ENCODE measurements at places on chromosomes 4 and X.

- no peak for DNase-seq
Observed at GRCh38 chrX:27860337-27860736, 52.5 kb downstream of the MAGEB10 start.

GRCh38 chr4:181944527-181944926 is 298.7 kb upstream of the TENM3 start:
- no peak for DNase-seq

- no peak for DNase-seq
Observed at GRCh38 chr4:146661367-146661766, 22.7 kb downstream of the POU4F2 start.

DNA sequence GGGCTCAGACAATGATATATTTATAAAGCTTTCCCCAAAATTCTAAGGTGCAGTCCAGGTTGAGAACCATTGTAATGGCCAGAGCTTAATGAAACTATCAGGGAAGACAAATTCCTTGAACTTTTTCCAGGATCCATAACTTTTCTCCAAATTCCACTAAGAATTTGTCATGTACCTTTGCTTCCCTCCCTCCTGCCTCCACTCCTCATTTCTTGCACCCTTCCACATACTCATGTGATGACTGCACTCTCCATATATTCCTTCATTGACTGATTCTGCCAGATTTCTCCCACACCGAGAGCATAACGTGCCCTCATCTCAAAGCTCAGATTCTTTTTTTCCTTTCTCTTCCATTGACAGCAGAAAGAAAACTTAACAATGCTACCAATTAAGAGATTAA is 20.9 kb upstream of the AMELX start:
- no peak for DNase-seq

DNA sequence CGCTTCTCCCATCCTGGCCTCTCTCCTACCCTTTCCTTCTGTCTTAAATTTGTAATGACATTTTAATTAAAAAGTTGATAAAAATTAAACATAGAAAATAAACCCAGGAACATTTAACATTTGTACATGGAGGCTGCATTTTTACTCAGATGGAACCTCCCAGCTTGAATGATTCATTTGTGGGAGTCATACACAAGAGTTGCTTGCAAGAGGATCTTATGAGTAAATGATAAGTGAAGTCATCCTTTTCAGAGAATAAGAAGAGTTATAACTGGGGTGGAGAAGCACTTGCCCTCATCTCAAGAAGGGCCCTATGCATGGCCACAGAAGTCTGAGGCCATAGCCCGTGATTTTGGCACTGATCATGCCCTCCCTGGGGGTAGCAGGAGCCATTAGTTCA is 482.9 kb upstream of the BOD1L1 start:
- no peak for DNase-seq

- no peak for DNase-seq
Observed at GRCh38 chr4:126445596-126445995, 1130.8 kb downstream of the FAT4 start.

GRCh38 chrX:40107291-40108161 is 9.8 kb upstream of the BCOR start:
- DNase-seq, result no peak

- DNase-seq, result no peak
Observed at GRCh38 chrX:144335402-144335801, 451.5 kb downstream of the UBE2NL start.

DNA sequence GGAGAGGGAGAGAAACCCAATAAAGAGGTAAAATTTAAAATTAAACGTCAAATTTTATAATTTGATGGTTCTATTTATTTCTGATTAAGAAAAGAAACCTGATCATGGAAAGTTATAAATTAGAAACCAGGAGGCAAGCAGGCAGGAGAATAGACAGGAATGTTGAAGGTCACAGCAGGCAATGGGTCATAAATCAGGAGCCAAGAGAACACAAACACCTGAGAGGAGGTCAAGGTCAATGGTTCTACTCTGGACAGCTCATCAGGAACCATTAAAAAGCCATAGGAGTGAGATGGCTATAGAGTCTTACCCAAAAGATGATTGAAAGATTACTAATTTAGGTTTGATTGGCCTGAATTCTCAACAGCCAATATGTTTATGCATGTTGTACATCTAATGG is 126.9 kb upstream of the HCCS start:
- DNase-seq, result no peak

- DNase-seq, result no peak
Observed at GRCh38 chr4:78482281-78482680, 69.3 kb upstream of the ANXA3 start.

- DNase-seq, result no peak
Observed at GRCh38 chrX:132257116-132257515, 37.9 kb upstream of the RAP2C start.

DNA sequence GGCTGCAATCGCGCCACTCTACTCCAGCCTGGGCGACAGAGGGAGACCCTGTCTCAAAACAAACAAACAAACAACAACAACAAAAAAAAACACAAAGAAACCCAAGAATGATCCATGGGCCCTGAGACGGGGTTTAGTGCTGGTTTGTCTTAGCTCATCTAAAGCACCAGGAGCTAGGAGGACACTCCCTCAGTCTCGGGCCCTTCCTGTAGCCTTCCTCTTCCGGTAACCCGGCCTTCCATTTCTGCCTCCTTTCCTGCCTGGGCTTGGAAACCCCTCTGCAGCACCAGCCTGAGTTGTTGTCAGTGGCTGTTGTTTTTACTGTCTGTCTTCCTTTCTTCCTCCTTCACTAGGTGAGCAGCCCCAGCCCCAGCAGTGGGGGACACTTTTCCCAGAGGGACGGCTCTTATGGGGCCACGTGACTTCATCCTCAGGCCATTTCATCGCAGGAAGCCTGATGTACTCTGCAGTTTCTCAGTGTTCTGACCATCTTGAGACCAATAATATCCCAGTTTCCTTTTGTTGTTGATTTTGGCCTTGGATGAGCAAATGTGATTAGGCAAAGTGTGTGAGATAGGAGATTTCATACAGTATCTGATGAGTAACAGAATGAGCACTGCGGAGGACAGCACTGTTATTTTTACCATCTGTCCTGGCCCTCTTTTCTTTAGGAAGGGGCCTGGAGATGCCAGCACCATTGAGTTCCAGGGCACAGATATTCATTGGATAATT is 90.1 kb downstream of the ANAPC4 start:
- no peak for DNase-seq

DNA sequence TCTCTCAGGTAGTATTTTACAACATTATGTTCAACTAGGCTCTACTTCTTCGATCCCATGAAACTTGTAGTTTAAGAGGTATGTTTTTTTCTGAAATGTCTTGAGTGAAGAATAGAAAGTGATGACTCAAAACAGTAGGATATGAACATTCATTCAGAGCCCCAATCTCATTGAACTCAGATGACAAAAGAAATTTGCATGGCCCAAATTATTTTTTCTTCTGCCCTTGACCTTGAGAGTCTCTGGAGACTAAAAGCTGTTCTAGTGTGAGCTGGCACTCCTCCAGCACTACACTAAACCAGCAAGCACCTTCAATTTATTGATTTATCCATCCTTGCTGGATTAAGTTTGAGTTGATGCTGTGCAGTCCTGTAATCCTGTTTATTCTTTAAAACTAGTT is 4.0 kb downstream of the DCLK2 start:
- DNase-seq, result no peak

- DNase-seq, result no peak
Observed at GRCh38 chr4:176789955-176790354, 2.8 kb downstream of the VEGFC start.

GRCh38 chr4:73028621-73029020 is 40.9 kb downstream of the COX18 start:
- no peak for DNase-seq

- no peak for DNase-seq
Observed at GRCh38 chrX:45614853-45615252, 414.2 kb upstream of the DIPK2B start.

DNA sequence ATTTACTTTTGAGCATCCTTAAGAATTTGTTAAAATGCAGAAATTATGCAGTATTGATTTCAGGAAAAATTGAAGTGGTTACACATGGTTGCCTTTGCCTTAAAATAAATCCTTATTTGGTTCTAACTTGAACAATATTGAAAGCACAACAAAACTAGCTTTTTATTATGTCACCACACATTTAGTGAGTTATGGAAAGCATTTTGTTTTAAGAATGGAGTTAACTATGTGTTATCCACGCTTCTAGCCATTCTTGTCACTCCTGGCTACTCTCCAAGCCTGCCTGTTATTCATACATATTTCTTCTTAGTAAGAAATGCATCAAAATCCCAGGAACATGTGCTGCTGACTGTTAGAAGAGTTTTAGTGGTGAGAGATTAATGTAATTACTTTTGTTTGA is 73.9 kb downstream of the FAT4 start:
- DNase-seq, result no peak

- no peak for DNase-seq
Observed at GRCh38 chrX:769796-770195, 139.2 kb downstream of the SHOX start.

- no peak for DNase-seq
Observed at GRCh38 chr4:120869613-120870278, 52.8 kb downstream of the PRDM5 start.

DNA sequence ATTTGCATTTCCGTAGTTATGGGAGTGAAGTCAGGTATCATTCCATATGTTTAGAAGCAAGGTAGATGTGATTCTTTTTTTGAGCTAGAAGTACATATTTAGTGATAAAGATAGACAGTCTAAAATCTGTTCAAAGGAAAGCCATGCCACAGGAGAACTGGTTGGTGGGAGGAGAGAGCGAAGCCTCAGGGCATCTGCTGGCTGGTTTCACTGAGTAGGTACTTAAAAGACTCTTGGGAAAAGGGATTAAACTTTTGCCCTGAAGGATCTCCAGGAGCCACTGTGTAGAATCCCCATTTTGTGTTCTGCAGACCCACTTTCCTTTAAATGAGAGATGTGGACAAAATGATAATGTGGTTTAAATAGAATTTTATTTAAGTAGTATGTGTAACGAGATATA is 89.6 kb downstream of the SHROOM2 start:
- DNase-seq, result no peak

DNA sequence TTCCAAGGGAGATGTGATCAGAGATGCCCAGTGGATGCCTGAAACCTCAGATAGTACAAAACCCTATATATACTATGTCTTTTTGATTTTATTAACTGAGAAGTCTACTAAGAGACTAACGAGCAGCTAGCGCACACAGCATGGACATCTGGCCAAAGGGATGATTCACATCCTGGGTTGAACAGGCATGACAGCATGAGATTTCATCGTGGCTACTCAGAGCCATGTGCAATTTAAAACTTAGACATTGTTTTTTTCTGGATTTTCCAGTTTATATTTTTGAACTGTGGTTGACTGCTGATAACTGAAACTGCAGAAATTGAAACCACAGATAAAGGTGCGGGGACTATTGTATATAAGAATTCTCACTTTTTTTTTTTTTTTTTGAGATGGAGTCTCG is 2252.9 kb upstream of the AGA start:
- DNase-seq, result no peak

- DNase-seq, result no peak
Observed at GRCh38 chr4:69518102-69518501, 22.4 kb upstream of the UGT2B4 start.

GRCh38 chrX:24333371-24333770 is 19.5 kb upstream of the SUPT20HL2 start:
- DNase-seq, result no peak

GRCh38 chrX:130295519-130296296 is 27.0 kb upstream of the ZNF280C start:
- no peak for DNase-seq

DNA sequence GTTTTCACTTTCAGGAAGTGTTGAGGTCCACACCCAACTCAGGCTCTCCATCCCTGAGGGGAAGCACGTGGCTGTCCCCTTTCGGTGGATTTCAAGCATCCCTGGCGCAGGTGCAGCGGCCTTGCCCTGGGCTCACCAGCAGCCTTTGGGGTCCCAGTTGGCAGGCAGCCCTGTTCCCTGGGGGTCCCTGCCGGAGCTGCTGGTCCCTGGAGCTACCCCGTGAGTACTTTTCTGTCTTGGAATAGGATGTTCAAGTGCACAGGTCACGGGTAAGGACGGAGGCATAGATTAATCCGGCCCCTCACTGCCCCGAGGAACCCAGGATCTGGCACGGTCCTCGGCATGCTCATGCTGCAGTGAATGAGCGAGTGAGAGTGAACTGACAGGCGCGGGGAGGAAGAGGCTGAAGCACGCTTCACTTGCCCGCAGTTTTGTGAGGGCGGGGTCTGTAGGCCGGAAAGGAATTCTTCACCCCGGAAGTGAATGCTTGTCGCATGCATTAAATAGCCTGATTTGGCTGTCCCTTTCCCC is 117.2 kb upstream of the FAT1 start:
- DNase-seq, result no peak

DNA sequence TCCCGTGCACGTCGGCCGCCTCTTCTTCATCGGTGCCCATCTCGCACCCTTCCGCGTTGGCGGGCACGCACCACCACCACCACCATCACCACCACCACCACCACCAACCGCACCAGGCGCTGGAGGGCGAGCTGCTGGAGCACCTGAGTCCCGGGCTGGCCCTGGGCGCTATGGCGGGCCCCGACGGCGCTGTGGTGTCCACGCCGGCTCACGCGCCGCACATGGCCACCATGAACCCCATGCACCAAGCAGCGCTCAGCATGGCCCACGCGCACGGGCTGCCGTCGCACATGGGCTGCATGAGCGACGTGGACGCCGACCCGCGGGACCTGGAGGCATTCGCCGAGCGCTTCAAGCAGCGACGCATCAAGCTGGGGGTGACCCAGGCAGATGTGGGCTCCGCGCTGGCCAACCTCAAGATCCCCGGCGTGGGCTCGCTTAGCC is 1.4 kb downstream of the POU4F2 start:
- no peak for DNase-seq

GRCh38 chrX:80181079-80181478 is 166.5 kb downstream of the TBX22 start:
- DNase-seq, result no peak

DNA sequence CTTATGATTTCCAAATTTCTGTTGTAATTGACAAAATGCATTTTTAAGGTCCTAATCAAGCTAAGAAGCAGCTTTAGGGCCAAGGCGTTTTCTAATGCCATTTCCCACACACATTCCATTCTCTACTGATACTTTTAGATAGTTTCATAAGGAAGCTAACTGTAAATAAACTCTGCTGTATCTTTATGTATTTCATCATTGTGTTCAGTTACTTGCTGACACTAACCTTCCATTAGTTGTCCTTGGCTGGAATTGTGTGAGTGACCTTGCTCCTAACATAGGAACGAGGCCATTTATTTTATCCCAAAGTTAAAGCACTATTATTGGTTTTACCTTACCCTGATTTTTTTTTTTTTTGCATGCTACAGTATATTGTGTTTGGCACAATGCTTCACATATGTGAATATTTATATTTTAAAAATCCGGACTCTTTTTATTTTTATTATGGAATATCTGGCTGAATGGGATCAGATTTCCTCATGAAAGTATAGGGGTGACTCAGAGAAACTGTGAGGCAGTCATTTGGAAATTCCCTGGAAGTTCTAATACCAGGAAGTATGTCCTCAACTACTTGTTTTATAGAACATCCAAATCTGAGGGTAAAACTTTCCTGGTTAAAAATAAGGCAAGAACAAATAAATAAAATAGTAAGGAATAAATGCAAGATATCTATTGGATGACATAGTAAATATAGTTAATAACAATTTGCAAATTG is 62.7 kb upstream of the SORBS2 start:
- no peak for DNase-seq
